GM04504 (cell line): ENCODE measurements at places on chromosomes 3 and 15.

- DNase-seq = no peak
These were observed 45.9 kb downstream of the ATP2C1 start for GRCh38 chr3:130939753-130940152.

GRCh38 chr15:72873379-72874233, 90.0 kb upstream of the ADPGK start:
- DNase-seq = no peak

DNA sequence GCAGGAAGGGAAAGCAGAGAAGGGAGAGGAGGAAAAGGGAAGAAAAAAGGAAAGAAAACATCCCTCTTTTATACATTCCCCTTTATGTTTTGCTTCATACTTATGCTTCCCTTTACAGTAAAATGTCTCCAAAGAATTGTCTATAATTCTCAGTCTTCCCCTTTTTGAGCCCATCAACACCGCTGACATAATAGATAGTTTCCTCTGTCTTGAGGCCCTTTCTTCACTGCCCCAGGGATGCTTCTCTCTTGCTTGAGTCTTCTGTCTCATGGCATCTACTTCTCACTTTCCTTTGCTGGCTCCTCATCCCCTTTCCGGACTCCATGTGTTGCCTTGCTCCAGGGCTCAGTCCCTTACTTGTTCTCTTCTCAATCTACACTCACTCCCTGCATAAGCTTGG, 99.7 kb upstream of the DAZL start:
- DNase-seq = no peak

GRCh38 chr3:120526011-120526870, 69.9 kb upstream of the NDUFB4 start:
- DNase-seq = no peak

DNA sequence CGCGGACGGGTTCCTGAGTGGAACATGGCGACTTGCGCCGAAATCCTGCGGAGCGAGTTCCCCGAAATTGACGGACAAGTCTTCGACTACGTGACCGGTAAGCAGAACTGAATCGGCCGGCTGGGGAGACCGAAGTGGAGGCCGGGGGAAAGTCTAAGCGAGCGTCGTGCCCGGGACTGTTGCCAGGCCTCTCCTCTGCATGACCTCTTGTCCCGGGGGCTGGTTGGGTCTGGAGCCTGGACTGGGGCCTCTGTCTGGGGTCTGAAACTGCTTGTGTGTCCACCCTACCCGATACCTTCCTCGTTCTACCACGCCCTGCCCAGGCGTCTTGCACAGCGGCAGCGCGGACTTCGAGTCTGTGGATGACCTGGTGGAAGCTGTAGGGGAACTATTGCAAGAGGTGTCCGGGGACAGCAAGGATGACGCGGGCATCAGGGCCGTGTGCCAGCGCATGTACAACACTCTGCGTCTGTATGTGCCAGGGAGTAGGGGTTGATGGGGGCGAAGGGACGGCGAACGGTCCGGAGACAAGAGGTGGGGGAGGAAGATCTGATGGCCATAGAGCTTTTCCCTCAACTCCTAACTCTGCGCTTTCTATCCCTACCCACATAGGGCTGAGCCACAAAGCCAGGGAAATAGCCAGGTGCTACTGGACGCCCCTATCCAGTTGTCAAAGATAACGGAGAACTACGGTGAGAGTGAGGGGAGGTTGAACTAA, at the start of gene ABCF3:
Gene ABCF3 (plus strand): TSS at position 16 of the 718 bp plus-strand sequence. CDS start 9 bp downstream, at position 25.
- no peak for DNase-seq

DNA sequence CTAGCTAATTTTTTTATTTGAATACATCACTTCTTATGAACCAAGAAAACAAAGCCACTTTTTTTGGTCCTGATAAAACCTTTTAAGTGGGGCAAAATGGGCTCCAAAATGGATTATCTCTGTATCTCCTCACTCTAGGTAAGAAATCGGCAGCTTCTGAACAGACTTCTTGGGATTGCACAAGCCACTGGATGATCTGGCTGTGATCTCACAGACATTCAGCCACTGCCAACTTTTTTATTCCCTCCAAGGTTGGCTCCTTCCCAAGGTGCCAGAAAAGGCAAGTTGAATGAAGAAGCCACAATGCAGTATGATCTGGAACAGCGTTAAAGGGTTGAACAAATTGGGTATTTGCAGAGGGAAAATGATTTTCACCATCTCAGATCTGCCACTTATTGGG, 73.2 kb downstream of the PRICKLE2 start:
- peak; percentile 75 for DNase-seq

- DNase-seq = no peak
These were observed 1.4 kb downstream of the RPSA start for GRCh38 chr3:39407773-39408492.

GRCh38 chr3:134038071-134038491, 8.4 kb upstream of the SLCO2A1 start:
- DNase-seq = no peak

DNA sequence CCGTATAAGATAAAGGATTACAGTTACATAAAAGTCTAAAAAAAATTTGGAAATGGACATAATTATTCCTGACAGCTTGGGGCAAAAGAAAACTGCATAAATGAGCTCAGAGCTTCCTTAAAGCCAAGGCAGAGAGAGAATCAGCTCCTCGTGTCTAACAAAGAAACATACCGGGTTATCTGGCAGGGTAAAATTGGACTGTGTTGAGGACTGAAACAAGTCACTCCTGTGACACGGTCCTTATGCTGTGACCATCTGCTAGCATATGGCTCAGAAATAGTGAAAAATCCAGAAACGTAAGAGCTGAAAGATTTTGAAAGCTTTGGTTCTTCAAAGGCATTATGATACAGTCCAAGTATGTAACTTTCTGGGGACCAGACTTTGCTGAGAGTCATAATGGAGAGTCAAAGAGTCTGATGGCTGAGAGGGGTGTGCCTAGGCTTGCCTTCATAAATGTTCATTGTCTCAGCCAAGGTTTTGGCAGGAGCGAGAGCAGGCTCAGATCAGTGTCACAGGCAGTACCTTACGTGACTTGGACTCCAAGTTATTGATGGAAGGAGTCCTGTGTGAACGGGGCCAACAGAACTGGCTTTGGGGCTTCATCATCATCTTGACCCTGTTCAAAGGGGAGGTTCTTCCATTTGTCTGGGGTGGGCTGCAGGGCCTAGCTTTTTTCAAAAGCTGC, 12.5 kb downstream of the MAP6D1 start:
- no peak for DNase-seq
